ENCODE measurements at places on chromosomes 1 and 21. TPM values are rescaled to one million over a fixed set of nuclear protein-coding genes. Genes with fewer than 3 reads are reported as not detected.

MIXL1 gene
- total RNA-seq = not detected

MTARC2 gene
- 0.72 TPM for total RNA-seq

SLC25A33 gene
- 4.9 TPM for total RNA-seq

FHL3 gene
- 4.9 TPM for total RNA-seq

LDLRAD1 gene
- total RNA-seq = not detected

FCRLB gene
- 0.60 TPM for total RNA-seq

ESPN gene
- total RNA-seq = 15.7 TPM

CLCNKA gene
- total RNA-seq = not detected

PKLR gene
- not detected for total RNA-seq

AKR7A3 gene
- 1.1 TPM for total RNA-seq

LRRC53 gene
- total RNA-seq = not detected

S100A3 gene
- total RNA-seq = not detected

LCE1E gene
- not detected for total RNA-seq

C1orf87 gene
- not detected for total RNA-seq

CCDC30 gene
- 2.9 TPM for total RNA-seq

LEPROT gene
- 14.7 TPM for total RNA-seq

MIER1 gene
- total RNA-seq = 82.4 TPM

ETV3 gene
- 78.2 TPM for total RNA-seq

OR2T35 gene
- total RNA-seq = not detected

ZNF593OS gene
- total RNA-seq = not detected

ZBTB8A gene
- not detected for total RNA-seq

PTAFR gene
- 2.4 TPM for total RNA-seq

AGBL4 gene
- not detected for total RNA-seq

SPRR1A gene
- total RNA-seq = not detected

DSCAM gene
- not detected for total RNA-seq

TMPRSS15 gene
- total RNA-seq = not detected

KCNK2 gene
- total RNA-seq = not detected

GJB4 gene
- not detected for total RNA-seq

DNALI1 gene
- not detected for total RNA-seq

PCP4 gene
- not detected for total RNA-seq

C1orf94 gene
- total RNA-seq = not detected

SFN gene
- total RNA-seq = 1.3 TPM

MOB3C gene
- total RNA-seq = 13.3 TPM

SH2D5 gene
- not detected for total RNA-seq

TAF1A gene
- total RNA-seq = 4.0 TPM

MYOM3 gene
- not detected for total RNA-seq

B3GALT2 gene
- 6.0 TPM for total RNA-seq

RALGPS2 gene
- total RNA-seq = 17.0 TPM

FCRL5 gene
- total RNA-seq = not detected

BRDT gene
- total RNA-seq = 0.68 TPM

PROX1 gene
- not detected for total RNA-seq

GBP7 gene
- not detected for total RNA-seq

OR10J1 gene
- not detected for total RNA-seq

FMO4 gene
- total RNA-seq = 1.5 TPM

BSDC1 gene
- 181 TPM for total RNA-seq

HIVEP3 gene
- 13.9 TPM for total RNA-seq

MYCL gene
- total RNA-seq = 1.2 TPM

IER5 gene
- 145 TPM for total RNA-seq

TSPAN1 gene
- not detected for total RNA-seq
